CD4-positive, alpha-beta T cell treated with Interleukin-12 subunit alpha and Interleukin-12 subunit beta, for 1 hour (primary cell): ENCODE measurements at places on chromosomes 2 and 18.

- no peak for DNase-seq
These were observed 9.1 kb downstream of the FKBP7 start for GRCh38 chr2:178469219-178469849.

GRCh38 chr2:43155851-43156411, 70.5 kb downstream of the ZFP36L2 start:
- DNase-seq, result no peak

DNA sequence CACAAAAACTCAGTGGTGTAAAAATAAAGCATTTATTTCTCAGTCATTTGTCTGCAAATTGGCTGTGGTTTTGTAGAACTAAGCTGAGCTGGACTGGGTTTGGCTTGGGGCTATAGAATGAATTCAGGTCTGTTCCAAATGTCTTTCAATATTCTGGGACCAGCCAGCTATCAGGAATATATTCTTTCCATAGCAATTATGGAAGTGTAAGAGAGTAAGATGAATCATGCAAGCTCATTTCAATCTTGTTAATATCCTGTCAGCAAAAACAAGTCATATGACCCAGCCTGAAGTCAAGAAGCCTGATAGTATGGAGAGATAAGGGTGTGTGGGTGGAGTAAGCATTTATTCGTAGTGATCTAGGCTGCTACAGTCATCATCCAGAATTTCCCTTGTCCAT, 481.0 kb upstream of the CDH2 start:
- no peak for DNase-seq

- no peak for DNase-seq
These were observed 117.2 kb downstream of the CTNNA2 start for GRCh38 chr2:79630060-79630459.

DNA sequence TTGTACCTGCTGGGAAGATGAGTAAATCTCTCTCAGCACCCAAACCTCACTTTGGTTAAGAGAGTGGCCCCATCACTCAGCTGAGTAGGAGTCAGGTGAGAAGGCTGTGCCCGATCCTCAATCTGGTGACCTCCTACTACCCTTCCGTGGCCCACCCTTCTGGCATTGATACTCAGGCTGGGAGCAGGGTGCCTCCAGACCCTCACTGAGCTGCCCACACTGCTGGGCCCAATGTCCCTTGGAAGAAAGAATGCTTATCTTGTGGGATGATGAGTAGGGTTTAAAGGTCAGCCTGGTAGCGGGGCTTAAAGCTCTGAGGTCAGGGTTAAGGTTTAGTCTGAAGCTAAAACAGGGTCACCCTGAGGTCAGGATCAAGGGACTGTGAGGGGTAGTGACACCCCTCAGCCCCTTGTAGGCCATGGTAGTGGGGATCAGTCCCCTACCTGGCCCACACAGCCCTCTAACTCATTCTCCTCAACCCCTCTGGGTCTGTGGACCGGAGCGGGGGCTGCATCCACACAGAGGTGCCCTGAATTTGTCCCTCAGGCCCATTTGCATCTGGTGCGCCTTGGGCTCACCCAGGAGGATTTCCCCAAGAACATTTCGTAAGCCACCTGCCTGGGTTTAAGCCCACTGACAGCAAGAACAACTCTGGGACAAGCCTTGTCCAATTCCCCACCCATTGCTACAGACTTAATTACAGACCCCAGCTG, 123.8 kb downstream of the CYP26B1 start:
- no peak for DNase-seq

GRCh38 chr18:45324495-45325113, 290.7 kb upstream of the SLC14A2 start:
- DNase-seq, result no peak

DNA sequence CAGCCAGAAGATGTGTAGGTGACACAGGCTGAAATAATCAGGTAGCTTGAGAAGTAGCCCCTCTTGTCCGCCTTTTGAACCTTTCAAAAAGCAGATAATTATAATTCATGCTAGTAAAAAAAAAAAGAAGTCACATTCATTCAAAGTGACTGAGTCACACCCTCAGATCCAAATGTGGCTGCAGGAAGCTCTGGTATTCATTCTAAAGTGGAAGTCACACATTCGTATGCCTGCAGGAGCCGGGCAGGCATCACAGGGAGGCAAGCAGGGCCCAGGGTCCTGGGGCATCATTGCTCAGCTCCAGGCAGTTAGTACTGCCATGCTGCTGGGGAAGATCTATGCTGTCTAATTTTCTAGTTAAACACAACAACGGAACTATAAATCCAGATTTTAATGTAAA, 21.7 kb upstream of the RAB11FIP5 start:
- no peak for DNase-seq

- DNase-seq, result no peak
These were observed 111.9 kb upstream of the COL5A2 start for GRCh38 chr2:189291460-189291859.
